ENCODE measurements at places on chromosomes 13 and 19. TPM values are rescaled to one million over a fixed set of nuclear protein-coding genes. Genes with fewer than 3 reads are reported as not detected.
A peak's percentile ranks its signal among the peaks of the same experiment; 100 is the strongest.

The BIVM gene
- total RNA-seq, result 13.9 TPM

The BEST2 gene
- not detected for total RNA-seq

The RASAL3 gene
- total RNA-seq, result not detected

The ZNF44 gene
- total RNA-seq, result 16.6 TPM

The GSX1 gene
- total RNA-seq, result not detected

GRCh38 chr19:46975925-46976782 is 43.5 kb upstream of the NPAS1 start:
- DNase-seq, result peak; percentile 70

DNA sequence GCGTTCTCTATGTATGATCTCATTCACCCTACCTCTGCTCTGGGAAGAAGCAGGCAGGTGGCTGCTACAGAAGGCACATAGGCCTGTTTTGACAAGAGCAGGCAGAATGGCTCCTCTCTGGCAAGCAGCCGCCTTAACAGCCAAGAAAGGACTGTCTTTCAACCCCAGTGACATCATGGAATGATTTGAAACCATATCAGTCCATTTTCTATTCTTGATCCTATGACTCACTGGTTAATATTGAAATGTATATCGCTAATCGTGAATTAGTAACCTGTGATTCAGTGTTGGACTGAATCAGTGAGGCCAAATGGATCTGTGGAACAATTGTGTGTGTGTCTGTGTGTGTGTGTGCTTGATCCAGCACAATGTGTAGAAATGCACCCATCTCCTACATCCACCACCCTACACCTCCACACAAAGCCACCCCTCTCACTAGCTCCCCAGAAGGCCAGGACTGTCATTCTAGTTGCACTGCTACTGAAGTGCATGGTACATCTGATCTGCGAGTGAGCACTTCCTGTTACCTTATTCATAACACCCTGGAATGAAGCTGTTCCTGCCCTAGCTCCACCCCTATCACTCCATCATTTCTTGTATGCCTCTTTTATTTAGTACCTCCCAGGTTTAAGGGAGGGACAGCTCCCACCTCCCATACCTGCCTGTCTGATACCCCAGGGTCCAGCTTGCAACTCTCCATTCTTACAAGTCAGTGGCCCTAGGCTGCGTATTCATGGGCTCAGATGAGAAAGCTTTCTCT is 460.0 kb downstream of the FOXO1 start:
- DNase-seq, result no peak

DNA sequence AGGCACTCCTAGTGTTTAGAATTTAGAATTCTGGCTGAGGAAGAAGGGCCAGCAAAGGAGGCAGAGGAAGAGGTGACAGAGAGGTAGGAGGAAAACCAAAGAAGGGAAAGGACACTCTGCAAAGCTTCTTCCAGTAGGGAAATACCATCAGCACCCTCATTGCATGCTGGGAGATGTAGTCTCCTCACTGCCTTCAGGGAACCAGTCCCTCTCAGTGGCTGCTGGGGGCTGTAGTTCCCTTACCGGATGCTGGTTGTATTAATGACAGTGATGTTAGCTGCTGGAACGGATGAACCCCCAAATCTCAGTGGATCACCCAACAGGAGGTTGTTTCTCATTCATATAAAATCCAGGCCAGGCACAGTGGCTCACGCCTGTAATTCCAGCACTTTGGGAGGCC is 10.1 kb downstream of the GRIN2D start:
- DNase-seq, result peak; percentile 62

- DNase-seq, result no peak
Measured at GRCh38 chr19:47390533-47391488, 28.5 kb downstream of the MEIS3 start.

- no peak for DNase-seq
Measured at GRCh38 chr13:35857769-35858168, 273.4 kb downstream of the DCLK1 start.

GRCh38 chr13:51475727-51476501 is 23.1 kb upstream of the INTS6 start:
- no peak for DNase-seq

- DNase-seq, result peak; percentile 97
Measured at GRCh38 chr19:6066661-6067646, 43.3 kb downstream of the RFX2 start.

- no peak for DNase-seq
Measured at GRCh38 chr13:43072394-43072793, 49.0 kb downstream of the DNAJC15 start.

DNA sequence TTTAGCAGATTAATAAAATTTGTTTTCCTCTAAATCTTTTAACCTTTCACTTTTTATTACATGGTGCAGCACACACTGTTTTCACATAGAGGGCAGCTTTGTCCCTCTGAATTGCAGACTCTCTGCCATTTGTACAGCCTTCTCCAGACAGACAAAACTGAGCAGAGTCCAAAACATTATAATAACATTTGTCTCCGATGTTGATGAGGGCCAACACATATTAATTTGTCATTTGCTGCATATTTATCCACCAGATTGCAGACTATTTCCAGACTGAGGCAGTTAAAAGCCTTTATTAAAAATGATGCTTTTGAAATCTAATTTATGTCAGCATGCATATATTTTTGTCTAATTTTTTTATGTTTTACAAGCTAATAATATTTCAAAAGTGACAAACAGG is 1251.9 kb upstream of the SLC10A2 start:
- no peak for DNase-seq

- DNase-seq, result peak; percentile 16
Measured at GRCh38 chr13:95300625-95301182, 547 bp downstream of the ABCC4 start.

- no peak for DNase-seq
Measured at GRCh38 chr13:32737111-32737571, 150.9 kb downstream of the PDS5B start.

- no peak for DNase-seq
Measured at GRCh38 chr13:100300708-100301107, 211.8 kb downstream of the PCCA start.

DNA sequence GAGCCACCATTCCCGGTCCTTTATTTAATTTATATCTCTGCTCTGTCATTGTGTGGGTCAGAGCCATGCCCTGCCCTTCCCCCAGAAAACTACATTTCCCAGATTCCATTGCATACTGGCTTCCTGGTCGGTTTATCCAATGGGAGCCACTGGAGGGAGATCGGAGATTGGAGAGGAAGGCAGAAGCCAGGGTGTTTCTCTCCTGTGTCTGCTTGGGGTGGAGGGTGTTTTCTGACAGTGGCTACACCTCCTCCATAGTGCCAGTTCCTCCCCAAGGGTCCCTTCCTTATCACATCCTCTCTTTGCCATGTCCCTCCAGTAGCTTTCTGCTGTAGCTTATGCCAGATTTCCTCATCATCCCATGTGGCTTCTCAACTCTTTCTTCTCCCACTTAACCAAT is 19.0 kb downstream of the OLFM2 start:
- peak; percentile 51 for DNase-seq

DNA sequence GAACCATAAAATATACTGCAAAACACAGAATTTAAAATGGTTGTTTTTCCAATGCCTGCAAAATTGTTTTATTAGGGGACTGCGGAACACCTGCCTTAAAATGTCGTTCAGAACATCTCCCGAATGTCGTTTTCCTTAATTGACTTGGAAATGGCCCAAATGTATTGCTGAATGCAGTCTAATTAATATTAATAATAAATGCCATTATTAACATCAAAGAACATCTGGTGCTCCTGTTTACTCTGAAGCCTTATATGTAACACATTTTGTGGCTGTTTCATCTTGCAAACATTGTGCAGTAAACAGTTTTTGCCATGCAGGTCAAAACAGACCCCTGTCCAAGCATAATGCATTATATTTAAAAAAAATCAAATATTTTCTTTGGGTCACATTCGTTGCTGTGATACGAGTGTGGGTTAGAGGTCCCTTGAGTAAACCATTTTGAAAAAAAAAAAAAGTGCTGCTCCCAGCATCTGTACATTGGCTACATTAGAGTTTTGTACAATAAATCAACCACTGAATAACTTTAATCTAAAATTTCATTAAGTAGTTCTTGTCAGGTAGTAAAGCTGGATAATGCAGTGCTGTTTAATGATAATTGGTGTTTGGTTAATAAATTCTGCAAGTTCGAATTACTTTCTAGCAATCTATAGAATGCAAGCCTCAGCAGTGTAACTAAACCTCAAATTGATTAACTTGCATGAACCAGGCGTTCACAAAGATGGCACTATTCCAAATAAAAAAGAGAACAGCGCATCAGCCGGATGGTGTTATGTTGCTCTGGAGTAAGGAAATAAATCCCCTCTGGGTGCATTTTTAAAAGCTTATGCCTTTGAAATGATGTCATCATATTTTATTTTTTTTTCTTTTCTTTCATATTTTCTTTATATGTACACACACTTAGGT is 140.2 kb downstream of the ZNF536 start:
- no peak for DNase-seq

- no peak for DNase-seq
Measured at GRCh38 chr13:73731564-73731963, 402.6 kb downstream of the KLF12 start.

DNA sequence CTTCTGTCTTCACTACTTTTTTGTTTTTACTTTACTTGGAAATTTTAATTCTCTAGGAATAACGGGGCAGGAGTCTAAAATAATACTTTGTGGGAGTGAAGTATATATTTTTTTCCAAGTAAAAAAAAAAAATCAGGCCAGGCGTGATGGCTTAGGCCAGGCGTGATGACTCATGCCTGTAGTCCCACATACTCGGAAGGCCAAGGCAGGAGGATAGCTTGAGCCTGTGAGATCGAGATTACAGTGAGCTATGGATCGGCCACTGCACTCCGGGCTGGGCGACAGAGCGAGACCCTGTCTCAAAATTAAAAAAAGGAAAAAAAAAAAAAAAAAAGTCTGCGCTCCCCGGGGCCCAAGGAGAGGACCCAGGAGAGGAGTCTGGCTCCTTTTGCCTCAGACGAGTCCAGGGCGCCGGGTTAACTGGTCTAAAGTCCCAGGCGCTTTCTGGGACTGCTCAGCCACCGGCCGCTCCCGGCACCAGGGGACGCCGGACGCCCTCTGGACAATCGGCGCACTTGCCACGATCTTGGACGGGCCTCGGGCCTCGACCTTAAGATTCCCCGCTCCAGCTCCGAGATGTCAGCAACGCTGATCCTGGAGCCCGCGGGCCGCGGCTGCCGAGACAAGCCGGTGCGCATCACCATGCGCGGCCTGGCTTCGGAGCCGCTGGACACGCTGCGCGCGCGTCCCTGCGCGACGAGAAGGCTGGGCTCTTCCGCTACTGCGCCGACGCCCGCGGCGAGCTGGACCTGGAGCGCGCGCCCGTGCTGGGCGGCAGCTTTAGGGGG is 2.7 kb upstream of the ZFP82 start:
- DNase-seq, result no peak
